ENCODE measurements at places on chromosomes 12 and 14.

DNA sequence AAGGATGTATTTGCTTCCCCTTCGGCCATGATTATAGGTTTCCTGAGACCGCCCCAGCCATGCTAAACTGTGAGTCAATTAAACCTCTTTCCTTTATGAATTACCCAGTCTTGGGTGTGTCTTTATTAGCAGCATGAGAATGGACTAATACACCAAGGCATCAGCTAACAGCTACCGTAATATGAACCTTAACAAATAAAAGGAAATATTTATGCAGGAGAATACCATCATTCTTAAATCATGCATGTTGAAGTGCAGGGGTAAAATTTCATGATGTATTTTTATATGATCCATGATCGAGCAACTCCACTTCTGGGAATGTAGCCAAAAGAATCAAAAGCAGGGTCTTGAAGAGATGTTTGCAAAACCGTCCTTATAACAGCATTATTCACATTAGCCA is 379.0 kb downstream of the NPAS3 start:
- no peak for DNase-seq

DNA sequence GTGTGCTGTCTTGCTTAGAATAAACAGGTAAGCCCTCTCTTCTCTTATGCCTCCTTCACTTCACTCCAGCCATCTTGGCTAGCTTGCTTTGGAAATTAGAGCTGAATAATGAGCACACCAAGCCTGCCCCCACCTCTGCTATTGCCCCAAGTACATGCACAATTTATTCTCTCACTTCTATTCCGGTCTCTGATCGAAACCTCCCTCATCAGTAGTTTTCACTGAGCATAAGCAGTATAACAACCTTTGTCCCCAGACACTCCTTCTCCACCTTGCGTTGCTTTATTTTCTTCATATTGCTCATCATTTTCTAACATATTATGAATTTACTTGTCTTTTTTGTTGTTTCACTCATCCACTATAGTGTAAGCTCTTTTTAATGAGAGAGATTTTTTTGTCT is 253.4 kb downstream of the GXYLT1 start:
- DNase-seq: no peak

DNA sequence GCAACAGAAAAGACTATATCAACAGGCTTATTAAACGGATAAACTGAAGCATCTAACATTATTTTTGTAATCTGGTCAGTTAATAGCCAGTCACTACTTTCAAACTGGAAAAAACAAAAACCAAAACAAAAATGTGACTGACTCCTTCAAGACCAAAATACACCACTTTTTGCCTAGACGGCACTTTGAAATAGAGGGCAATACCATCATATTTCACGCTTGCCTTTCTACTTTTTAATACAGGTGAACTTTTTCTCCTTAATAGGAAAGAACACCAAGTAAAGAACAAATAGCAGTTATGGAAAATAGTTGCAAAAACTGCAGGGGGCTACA is 550 bp upstream of the NUP107 start:
- DNase-seq: no peak

GRCh38 chr14:42277840-42278239 is 671.2 kb downstream of the LRFN5 start:
- no peak for DNase-seq

DNA sequence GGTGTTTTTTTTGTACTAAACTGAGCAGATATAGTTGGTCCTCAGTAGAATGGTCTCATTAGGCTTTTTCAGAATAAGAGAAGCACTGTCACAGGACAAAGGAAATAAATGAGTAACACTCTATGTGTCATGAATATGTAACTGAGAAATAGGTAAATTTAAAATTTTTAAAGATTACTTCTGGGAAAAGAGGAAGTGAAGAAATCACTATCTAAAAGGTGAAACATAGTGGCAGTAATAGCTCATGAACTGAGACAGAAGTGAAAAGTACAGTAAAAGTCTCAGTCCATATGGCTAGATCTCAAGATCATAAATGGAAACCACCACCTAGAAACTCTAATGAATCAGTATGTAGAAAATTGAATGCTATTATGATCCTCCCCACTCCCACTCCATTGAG is 89.3 kb upstream of the TTC7B start:
- no peak for DNase-seq

DNA sequence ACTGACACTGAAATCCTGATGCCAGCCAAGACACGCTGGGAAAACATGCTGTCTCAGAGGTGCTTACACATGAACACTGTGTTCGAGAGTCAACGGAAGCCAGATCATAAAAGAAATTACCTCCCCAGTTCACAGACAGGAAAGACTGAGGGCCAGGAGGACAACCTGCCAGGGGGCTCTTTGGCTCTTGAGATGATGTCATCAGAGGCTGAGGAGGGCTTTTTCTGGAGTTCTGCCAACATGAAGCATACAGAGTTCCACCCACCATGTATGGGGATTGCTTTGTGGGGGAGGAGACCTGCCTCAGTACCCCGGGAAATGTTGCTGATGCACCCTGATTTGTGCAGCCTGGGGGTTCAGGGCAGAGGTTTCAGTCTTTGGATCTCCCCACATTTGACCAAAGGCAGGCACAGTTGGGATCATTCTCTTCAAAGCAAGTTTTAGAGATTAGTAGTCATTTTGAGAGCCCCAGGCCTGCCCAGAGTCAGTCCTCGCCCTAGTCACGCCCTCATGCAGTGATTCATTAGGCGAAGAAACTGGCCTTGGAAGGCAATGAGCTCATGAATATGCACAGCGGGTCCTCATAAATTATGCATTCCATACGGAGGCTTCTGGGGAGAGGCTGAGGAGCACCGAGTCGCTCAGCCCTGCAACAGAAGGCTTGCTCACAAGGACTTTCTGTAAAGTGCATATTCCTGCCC is 34.9 kb upstream of the EML1 start:
- DNase-seq: no peak

DNA sequence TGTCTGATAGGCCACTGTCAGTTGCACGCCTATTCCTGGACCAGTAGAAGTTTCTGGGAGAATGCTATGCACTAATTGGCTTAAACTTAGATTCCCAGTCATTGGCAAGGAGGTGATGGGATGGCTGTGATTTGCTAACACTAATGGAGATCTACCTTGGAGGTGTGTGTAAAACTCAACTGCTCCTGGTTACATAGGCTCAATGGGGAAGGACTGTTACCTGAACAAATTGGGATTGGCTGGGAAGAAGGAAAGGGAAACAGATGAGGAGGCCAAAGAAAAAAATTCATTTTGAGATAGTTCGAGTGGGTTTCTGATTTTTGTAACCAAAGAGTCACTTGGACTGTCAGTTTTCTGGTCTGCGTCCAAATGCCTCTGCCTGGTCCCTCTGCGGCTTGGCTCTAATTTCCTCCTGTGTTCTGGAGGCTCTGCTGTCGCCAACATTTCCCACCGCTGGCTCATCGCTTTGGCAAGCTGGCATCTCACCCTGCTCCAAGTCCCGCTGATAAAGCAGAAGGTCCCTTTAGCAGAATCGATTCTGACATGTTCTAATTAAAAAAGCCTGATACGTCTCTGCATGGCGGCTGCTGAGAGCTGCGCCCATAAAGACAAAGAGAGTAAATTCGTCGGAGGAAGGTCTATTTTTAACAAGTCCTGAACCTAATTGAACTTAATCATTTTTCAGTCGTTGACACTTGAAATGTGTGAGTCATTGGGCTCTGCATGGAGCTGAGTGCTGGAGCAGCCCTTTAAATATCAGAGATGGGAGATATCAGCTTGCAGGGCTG is 2.0 kb upstream of the CCDC63 start:
- DNase-seq: no peak

- peak; percentile 58 for DNase-seq
Observed at GRCh38 chr12:92593734-92594402, 108.9 kb upstream of the PLEKHG7 start.

GRCh38 chr14:90452366-90452765 is 55.5 kb downstream of the CALM1 start:
- no peak for DNase-seq

DNA sequence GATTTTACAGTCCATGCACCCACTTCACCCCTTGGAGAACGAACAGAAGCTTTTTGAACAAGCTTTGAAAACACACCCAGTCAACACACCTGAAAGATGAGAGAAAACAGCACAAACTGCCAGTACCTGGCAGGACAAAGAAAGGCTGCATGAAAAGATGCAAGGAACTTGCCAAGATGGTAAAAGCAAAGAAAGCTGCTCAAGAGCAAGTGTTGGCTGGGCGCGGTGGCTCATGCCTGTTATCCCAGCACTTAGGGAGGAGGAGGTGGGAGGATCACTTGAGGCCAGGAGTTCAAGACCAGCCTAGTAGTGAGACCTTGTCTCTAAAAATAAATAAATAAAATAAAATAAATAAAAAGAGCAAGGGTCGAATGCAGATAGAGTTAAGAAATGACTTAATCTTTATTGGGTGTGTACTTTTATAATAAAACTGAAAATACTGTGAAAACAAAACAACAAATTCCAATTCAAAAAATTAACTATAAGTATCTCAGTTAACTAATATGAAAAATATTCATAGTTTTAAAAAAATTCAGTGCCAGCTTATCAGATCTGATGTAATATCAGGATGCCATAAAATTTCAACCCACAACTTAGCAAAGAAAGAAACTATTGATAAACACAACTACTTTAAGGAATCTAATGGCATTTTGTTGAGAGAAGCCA is 59.2 kb downstream of the HECTD4 start:
- DNase-seq: no peak

DNA sequence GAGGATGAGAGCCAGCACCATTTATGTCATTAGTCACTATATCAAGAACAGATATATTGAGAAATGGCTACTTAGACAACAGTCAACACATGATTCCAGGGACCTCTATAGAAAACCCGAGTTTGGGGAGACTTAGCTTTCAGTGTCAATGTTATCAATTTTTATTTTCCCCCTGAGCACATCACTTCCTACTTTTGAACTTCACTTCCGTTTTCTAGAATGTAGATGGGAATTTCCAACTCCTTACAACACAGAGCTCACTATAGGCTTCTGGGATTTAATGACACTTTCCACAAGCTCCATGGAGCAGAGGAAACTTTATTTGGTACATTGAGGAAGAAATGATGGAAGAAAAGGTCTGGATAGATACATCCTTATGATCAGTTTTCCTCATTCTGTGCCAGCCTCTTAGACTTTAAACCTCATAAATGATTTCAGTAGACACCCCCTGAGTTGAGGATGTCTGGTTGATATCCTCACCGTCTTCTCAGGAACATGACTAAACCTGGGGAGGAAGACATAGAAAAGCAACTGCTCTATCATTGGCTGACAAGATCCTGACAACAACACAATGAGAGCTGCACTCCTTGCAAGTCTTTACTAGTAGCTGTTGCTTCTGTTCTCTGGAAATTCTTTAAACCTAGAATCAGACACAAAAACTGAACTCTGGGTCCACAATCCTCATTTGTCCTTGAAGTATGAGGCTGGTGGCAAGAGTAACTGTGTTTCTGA is 449.4 kb upstream of the OR4E1 start:
- no peak for DNase-seq

DNA sequence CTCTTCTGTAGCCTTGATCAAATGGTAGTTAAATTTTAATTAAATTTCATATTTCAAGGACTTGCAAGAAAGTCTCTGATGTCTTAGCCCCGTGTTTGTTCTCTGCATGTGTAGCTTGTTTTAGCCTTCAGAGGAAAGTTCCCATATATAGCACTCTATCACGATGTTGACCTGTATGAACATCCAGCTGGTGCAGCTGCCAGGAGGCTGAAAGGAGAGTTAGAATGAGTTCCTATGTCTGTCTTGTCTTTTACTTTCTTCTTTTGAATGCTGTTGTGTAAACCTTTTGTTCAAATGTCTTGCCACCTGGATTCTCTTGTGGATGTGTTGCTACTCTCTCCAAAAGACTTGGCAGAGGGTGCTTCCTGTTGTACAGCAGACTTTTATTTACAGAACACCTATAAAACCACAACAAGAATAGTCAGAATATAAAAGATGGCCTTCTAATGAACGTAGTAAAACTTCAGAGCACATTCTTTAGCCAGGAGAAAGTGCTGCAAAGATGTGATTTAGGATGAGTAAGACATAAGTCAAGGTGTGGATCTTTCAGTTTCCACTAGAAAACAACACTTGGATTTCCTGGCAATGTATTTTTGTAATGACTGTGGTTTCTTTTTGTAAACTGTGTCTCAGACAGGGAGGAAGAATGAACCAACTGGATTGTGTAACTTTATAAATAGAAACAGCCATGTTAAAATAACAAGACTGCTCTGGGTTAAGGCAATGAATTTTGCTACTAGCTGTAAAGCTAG is 17.2 kb downstream of the NAV3 start:
- DNase-seq: no peak

DNA sequence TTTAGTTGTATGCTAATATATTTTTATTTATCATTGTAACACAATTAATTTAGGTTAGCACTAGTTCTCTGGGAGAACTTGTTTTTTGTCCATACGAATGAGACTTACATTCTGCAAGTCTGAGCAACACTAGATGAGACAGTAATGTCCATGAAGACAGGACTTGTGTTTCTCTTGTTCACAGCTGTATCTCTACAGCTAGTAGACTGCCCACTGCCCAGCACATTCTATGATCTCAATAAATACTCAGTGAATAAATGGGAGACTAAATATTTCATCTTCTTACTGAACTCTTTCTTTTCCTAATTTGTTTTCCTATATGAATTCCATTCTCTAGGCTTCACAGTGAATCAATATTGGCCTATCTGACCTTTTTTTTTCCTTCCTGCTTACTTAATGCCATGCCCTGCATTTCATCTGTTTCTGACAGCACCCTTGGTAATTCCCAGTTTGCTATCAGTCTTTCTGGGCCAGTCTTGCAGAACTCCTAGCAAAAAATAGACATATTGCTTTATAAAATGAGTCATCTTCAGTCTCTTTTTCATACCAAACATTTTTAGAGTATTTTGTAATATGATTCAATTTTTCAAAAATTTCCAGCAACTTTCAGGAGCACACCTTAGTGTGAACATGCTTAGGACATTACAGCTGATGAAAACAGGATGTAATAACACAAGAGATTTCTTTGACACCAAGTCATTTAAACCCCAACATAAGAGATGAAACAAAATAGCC is 185.5 kb upstream of the ATP2B1 start:
- no peak for DNase-seq

GRCh38 chr14:104099096-104100041 is 13.9 kb downstream of the ASPG start:
- DNase-seq: no peak

DNA sequence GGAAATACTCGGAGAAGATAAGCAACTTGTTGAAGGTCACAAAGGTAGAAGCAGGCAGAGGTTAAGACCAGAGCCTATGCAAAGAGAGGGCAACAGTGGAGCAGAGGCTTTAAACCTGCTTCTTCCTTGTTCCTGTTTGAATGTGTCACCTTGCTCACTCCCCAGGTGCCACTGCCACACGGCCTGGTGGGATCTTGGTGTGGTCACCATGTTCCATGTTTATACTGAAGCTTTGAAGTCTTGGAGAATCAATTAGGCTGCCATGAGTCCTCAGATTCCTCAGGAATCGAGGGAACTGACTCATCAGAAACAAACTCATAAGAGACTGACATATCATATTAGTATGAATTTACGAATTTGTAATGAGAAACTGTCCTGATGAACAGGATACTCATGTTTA is 46.8 kb downstream of the IQSEC3 start:
- no peak for DNase-seq

DNA sequence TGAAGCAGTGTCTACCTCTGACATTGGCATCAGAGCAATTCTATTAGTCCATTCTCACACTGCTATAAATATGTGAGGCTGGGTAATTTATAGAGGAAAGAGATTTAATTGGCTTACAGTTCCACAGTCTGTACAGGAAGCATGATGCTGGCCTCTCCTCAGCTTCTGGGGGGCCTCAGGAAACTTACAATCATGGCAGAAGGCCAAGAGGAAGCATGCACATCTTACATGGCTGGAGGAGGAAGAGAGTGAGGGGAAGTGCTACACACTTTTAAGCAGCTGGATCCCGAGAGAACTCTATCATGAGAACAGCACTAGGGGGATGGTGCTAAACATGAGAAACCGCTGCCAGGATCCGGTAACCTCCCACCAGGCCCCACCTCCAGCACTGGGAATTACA is 25.7 kb upstream of the SEL1L start:
- no peak for DNase-seq

Data from stimulated activated CD4-positive, alpha-beta T cell treated with anti-CD3 and anti-CD28 coated beads, Interleukin-12 subunit alpha, Interleukin-12 subunit beta, amount 100 ng/mL, for 4 hours (primary cell).